ENCODE measurements at places on chromosomes 4 and X.

- peak; percentile 38 for DNase-seq
Observed at GRCh38 chr4:123396307-123397143, at the start of gene SPRY1. Gene SPRY1 (plus strand): TSS chr4:123396795. CDS start chr4:123401592, 4,797 bp downstream.

GRCh38 chr4:137032222-137032621 lies 500.1 kb downstream of the PCDH18 start:
- no peak for DNase-seq

DNA sequence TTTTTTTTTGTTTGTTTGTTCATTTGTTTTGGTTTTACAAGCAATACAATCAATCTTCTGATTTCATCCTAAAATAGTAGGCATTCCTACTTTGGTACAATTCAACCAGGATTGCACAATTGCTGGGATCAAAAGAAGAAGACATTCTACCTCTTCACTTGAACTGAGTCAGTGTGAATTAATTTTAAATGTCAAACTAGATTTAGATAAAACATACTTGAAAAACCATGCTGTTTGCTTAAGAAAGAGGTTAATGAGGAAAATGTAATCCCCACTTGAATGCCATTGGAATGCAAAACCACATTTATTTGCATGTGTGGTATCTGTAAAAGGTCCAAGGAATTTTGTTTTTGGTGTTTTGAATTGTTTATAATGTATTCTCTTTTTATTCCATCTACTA lies 40.5 kb downstream of the HAND2 start:
- DNase-seq, result no peak

GRCh38 chr4:141692081-141692480 lies 55.7 kb downstream of the IL15 start:
- DNase-seq, result no peak

DNA sequence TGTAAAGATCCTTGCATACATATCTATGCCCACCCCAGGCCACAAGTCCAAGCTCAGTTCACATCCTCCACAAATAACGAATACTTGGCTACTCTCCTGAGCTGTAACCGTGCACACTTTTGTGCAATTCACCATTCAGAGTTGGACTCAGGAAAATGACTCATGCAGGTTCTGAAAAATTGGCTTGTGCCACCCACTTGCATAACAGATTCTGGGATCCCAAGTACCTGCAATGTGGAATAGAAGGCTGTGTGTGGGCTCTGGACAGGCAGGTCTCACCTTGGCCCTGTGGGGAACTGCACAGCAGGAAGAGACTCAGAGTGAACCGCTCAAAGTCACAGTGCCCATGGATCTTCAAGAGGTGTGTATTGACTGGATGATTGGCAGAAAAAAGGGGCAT lies 502.7 kb downstream of the PACRGL start:
- DNase-seq, result no peak

DNA sequence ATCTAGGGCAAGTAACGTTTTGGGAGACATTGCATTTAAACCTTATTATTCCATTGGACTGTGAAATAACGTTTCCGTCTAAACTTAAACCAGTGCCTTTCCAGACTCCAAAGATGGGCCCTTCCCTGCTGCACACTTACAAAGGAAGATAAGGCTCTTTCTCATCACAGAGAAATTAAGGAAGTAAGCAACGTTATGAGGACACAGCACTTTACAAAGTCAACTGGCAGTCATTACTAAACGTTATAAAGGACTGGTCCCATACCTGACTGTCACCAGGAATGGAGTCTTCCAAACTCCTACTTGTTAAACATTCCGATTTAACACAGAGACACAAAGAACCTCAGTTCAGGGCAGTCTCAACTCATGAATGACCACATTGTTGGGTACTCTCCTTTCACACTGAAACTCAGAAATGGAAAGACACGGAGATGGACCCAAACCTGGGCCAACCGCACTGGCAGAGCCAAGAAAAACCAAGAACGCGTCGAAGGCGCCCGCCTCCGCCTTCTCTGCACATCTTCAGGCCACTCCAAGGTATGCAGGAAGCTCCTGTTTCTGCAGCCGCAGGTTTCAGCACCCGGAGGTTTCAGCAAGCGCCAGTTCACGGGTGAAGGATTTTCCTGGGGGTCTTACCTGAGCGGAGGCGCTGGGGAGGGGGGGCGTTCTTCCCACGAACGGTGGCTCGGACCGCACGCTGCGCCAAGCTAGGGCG lies 670 bp downstream of the PAPSS1 start:
- DNase-seq, result no peak
